ENCODE measurements at places on chromosomes 6 and 20.

GRCh38 chr6:89817481-89817880, 2.1 kb downstream of the MDN1 start:
- DNase-seq: no peak

GRCh38 chr20:10115021-10115420, 80.2 kb downstream of the ANKEF1 start:
- DNase-seq: peak; percentile 94

DNA sequence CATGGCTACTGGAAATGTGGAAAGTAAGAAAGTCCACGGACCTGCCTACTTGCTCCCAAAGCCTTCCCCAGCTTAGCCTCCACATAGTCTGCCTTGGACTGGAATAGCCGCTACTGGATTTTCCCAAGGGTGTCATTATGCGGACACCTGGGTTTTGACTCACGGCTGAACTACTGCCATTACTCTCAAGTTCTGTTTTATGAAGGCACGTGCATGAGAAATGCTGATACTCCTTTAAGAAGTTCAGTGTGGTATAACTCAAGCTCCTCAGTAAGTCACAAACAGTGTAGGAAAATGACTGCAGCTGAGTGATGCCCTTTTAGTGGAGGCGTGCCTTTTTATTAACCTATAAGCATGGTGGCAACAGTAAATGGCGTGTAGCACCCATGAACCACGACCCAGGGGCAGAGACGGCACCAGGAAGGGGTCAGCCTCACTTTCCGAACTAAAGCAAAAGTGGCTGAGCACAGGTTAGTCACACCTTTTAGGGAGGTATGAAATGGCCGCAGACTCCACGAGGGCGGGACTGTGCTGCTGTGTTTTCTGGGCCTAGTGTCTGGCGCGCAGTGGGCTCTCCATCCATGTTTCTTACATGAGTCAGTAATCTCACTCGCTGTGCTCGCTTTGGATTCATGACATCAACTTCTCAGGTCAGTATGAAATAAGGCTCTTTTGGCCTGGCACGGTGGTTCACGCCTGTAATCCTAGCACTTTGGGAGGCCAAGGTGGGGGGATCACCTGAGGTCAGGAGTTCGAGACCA, 23.9 kb downstream of the PSMG4 start:
- DNase-seq: no peak

- DNase-seq: peak; percentile 75
These were observed 206.0 kb downstream of the CDC5L start for GRCh38 chr6:44593539-44593944.

DNA sequence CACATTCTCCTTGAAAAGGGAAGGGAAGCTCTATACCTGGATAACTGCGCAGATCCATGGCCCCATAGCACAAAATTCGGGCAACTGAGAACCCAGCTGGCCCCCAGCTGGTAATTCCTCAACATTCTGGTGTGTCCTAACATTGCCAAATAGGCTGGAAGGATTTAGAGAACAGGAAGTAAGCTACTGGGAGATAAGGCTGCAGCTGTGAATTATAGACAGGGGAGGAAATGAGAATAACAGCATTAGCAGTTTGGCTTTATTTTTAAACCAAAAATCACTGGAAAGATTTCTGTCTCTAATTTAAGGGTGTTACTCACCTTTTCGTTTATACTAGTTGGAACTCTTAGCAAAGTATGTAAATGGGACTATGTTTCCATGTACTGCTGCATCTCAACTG, 97.2 kb downstream of the TULP4 start:
- DNase-seq: peak; percentile 57

- peak; percentile 59 for DNase-seq
These were observed 60.0 kb downstream of the PTPN1 start for GRCh38 chr20:50569864-50570836.

DNA sequence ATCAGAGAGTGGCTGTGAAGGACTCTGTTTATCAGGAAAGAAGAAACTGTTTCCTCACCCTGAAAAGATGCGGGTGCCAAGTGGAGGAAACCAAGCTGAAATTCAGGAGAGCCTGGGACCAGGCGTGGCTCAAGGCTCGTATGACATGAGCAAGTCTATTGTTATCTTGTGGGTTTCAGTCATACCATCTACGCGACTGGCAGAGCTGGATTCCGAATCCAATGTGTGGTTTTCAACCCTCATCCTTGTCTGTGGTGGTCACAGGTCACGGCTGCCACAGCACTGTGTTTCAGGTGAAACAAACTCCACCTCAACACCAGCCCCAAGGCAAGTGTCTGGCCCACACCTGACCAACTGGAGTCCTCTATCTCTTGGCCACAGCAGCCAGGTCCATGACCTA, 9.1 kb downstream of the MC3R start:
- DNase-seq: no peak

DNA sequence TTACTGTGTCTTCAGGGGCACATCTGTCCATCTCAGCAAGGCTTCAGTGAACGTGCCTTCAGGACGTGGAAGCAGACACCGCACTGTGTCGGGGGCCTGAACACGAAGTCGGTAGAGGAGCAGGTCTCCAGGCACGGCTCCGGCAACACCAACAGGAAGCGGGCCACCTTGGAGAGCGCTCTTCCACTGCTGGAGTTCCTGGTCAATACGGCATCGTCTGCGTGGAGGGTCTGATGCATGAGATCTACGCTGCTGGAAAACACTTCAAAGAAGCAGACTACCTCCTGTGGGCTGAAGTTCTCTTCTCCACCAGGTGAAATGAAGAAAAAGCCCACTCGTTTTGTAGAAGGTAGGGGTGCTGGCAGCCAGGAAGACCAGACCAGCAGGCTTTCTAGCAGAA, 69.3 kb upstream of the SLCO4A1 start:
- no peak for DNase-seq

- no peak for DNase-seq
These were observed 93.1 kb downstream of the HFE start for GRCh38 chr6:26180346-26180745.

- DNase-seq: peak; percentile 34
These were observed 547.8 kb downstream of the TENT5A start for GRCh38 chr6:81204731-81205130.

GRCh38 chr6:106519460-106520394, 109.6 kb downstream of the RTN4IP1 start:
- peak; percentile 100 for DNase-seq

DNA sequence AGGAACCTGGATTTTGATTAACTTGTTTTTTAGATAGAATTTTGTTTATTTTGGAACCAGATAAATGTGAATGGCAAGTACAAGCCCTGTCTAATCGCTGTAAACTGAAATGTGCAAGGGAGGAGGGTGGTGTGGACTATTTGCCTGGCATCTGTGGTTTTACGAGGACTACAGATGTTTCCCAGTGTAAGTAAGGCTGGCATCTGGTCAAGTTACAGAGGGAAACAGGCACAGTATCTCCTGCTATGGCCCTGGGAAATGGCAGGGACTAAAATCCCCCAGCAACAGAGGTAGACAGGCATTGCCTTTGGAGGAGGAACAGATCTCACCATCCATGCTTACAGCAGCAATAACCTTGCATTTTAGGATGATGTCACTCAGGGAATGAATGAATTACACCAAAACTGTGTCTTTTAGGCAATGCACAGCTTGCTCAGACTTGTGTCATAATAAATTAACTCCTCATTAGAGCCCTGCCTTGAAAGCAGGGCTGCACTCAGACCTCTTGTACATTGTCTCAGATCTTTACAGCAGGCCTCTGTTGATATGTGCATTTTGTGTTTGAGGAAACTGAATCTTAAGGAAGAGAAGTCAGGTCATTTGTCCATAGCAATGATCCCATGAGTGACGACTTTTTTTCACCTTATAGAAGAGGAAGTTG, 96.2 kb downstream of the TCP11 start:
- peak; percentile 38 for DNase-seq

GRCh38 chr6:142950291-142950690, 5.3 kb upstream of the HIVEP2 start:
- DNase-seq: no peak

DNA sequence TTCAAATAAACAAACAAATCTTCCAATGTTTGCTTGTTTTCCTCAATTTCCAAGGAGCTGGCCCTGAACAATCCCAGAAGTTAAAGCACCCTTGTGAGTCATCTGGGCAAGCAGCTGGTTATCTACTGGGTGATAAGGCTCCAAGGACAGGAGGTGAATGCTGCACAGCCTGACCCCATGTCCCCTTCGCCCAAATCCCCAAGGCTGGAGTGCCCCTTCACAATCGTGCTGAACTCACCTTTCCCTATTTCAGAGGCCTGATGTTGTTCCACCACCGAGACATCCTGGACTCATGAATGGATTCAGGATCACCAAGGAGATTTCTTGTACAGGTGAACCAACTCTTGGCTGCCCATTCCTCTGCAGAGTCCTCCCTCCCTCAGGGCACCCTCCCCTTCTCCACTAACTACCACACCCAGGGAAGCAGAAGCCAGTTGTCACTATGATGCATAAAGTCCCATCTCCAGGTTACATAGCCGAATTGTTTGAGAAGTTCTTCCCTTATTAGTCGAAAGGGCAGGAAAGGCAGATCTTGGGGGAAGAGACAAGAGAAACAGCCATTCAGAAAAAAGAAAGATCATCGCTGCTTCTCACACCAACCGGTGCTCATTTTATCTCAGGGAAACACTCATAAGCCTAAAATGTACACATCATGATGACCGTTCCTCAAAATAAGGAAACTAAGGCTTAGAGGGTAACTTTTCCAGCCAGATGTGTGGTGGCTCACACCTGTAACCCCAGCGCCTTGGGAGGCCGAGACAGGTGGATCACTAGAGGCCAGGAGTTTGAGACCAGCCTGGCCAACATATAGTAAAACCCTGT, 138.8 kb upstream of the RREB1 start:
- no peak for DNase-seq

GRCh38 chr6:43172104-43173007, 1.3 kb downstream of the SRF start:
- DNase-seq: no peak

- DNase-seq: no peak
These were observed 18.1 kb upstream of the OSER1 start for GRCh38 chr20:44228465-44229258.

- peak; percentile 100 for DNase-seq
These were observed 14.2 kb downstream of the TRAF3IP2 start for GRCh38 chr6:111591370-111591900.

All from fibroblast of mammary gland (primary cell).